Activated CD4-positive, alpha-beta T cell treated with anti-CD3 and anti-CD28 coated beads for 24 hours (primary cell): ENCODE measurements at places on chromosomes 6 and 20.

DNA sequence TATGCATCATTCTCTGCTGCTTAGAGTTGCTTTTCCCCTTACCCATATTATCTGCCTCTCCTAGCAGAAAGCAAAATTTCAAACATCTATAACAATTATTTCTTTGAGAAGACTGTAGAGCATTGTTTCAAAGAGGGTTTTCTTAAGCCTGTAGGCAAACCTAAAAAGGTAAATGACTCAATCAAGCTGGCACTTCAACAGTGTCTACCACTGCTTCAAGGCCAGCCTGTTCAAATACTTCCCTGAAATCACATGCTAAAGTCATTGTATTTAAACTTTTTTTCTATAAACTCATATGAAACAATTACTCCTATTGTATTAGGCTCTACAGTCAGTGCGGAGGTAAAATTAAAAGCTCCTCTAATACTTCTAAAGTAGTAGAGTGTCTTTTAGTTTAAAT, 87.1 kb downstream of the OGFRL1 start:
- DNase-seq: no peak

DNA sequence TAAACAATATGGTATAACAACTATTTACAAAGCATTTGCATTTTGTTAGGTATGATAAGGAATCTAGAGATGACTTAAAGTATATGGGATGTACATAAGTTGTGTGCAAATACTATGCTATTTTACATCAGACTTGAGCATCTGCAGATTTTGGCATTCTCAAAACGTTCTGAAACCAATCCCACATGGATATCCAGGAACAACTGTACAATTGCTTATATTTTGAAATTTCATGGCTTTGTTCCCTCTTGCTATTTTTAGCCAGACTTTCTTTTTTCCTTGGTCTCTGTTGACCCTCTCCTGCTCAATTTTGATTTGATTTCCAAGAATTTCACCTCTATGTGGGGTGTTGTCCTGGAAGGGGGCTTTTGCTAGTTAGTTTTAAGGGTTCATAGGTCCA, 32.9 kb upstream of the UST start:
- no peak for DNase-seq

- DNase-seq: no peak
These were observed 258.4 kb upstream of the MARCKS start for GRCh38 chr6:113598786-113599185.

GRCh38 chr20:59568509-59569024, 35.8 kb upstream of the PHACTR3 start:
- DNase-seq: no peak

GRCh38 chr6:1781152-1781816, 171.6 kb downstream of the FOXC1 start:
- DNase-seq: no peak

- no peak for DNase-seq
These were observed 27.1 kb downstream of the PARD6B start for GRCh38 chr20:50758469-50758868.

DNA sequence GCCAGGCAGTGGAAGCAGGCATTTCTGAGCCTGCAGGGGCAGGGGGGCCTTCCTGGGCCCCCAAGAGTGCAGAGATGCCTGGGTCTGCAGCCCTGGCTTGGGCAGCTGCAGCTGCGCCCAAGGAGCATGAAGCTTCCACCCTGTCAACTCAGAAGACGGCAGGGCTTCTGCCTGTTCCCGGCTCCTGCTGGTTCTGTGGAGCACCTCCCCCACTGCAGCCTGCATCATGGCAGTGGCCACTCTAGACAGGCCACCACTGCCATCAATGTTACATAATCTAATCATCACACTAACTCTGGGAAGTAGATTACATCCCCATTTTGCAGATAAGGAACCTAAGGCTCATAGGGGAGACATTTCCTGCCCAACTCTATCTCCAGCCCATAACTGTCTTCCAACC, 21.1 kb upstream of the TOP1 start:
- no peak for DNase-seq

DNA sequence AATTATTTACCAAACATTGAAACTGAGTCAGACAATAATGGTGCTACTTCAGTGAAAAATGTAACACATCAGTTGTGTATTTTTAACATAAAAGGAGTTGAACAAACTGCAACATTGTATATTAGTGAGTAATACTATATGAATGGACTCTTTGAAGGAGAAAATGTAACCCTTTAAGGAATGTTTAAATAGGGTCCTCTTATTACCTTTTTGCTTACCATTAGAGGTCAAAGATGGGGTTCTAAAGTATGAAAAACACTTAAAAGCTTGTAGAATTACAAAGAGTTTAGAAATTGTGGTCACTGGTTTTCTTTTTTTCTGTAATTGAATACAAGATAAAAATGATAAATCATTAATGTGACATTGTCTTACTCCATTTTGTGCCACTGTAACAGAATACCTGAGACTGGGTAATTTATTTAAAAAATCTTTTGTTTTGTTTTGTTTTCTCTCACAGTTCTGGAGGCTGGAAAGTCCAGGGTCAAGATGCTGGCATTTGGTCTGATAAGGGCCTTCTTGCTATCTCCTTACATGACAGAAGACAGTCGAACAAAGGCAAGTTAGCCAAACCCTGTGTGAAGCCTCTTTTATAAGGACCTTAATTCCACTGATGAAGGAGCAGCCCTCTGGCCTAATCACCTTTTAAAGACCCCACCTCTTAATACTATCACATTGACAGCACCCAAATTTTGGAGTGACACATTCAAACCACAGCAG, 43.2 kb downstream of the SESN1 start:
- no peak for DNase-seq

- DNase-seq: peak; percentile 23
These were observed 94.8 kb upstream of the CNKSR3 start for GRCh38 chr6:154605178-154605881.

- DNase-seq: no peak
These were observed 184.9 kb downstream of the GPX5 start for GRCh38 chr6:28710466-28711191.

GRCh38 chr6:33839399-33840047, 35.7 kb upstream of the MLN start:
- DNase-seq: no peak

DNA sequence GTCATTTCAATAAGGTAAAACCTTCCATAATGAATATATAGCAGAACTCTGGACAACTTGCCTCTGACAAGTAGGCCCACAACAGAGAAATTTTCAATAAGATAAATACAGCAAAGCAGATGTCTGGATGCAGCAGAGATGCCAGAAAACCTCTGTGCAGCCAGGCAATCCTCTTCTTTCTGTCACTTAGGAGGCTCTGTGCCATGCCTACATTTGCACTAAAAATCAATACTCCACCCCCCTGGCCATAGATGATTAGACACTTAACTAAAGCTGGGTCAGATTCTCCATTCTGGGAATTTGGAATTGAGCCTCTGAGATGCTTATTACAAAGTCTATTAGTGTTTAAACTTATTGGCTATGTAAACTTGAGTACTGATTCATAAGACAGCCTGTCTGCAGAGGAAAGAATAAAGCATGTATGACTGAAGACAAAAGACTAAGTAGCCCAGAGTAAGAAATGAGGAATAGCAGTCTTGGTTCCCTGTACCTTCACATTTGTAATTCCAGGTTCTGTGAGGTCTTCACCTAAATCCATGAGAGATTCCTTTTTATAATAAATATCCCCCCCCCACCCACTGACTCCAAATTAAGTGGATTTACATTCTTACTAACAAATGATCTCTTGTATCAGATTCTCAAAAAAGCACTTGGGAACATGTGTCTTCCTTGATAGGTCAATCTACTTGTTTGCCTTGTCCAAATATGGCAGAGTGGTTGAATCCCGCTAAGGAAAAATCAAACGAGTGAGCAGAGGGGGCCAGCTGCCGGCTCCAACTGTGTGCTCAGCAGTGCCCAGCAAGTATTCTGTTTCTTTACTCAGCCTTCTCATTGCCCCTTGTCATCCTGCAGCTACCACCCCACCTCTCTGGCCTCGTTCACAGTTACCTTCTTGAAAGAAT, 20.4 kb downstream of the MAN1A1 start:
- no peak for DNase-seq

DNA sequence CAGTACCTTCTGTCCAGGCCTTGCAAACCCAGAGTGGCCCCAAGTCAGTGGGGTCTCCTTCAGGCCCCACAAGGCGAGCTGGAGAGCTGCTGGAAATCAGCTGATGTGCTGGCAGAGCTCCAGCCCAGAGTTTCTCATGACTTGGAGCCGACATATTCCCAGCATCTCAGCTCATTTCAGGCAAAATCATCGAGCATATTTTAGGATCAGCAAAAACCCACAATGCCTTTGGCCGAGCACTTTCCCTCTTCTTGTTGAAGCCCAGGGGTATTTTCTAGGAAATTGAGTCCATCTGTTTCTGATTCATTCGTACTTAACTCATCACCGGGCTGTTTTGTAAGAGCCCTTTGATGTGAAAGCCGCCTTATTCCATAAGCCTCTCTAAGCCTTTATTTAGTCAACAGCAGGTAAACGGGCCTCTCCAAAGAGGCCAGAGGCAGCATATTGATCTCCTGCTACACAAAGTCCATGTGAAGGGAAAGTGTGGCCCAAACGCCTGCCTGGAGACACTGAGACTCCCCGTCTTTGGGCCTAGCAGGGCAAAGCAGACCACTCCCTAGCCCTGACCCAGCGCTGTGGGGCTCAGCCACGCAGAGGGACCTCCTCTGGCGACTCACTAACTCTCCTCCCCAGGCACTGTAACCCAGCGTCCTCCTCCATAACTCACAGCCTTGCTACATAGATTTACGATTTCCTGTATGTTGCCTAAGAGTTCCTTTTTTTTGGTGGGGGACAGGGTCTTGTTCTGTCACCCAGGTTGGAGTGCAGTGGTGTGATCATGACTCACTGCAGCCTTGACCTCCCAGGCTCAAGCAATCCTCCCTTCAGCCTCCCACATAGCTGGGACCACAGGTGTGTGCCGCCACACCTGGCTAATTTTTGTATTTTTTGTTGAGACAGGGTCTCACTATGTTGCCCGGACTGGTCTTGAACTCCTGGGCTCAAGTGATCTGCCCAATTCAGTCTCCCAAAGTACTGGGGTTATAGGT, 12.1 kb upstream of the C20orf203 start:
- no peak for DNase-seq

- DNase-seq: no peak
These were observed 7.5 kb downstream of the SNAI1 start for GRCh38 chr20:49990271-49990720.

DNA sequence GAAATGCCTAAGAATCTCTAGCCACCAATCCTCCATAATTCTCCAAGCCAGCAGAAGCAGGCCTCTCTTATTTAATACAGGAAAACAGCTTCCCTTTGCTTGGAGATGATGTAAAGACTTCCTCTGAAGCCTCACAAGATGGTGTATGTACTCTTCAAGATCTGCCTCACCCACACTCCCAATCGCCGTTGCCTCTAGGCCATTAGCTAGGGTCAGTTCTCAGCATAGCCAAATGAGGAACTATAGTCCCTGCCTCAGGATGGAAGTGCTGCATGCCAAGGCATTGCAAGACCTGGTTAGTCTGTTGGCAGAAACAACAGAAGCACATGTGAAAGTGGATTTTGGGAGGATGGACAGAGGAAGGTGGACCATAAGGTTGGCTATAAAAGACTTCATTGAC, 139.1 kb downstream of the SCML4 start:
- DNase-seq: no peak

- DNase-seq: no peak
These were observed 229.2 kb upstream of the ZFP64 start for GRCh38 chr20:52420805-52421204.

GRCh38 chr6:36771145-36771544, 68.1 kb downstream of the CPNE5 start:
- DNase-seq: no peak

- DNase-seq: no peak
These were observed 4.2 kb upstream of the VARS1 start for GRCh38 chr6:31799781-31800180.

GRCh38 chr6:34317882-34318498, 69.2 kb upstream of the SMIM29 start:
- no peak for DNase-seq

DNA sequence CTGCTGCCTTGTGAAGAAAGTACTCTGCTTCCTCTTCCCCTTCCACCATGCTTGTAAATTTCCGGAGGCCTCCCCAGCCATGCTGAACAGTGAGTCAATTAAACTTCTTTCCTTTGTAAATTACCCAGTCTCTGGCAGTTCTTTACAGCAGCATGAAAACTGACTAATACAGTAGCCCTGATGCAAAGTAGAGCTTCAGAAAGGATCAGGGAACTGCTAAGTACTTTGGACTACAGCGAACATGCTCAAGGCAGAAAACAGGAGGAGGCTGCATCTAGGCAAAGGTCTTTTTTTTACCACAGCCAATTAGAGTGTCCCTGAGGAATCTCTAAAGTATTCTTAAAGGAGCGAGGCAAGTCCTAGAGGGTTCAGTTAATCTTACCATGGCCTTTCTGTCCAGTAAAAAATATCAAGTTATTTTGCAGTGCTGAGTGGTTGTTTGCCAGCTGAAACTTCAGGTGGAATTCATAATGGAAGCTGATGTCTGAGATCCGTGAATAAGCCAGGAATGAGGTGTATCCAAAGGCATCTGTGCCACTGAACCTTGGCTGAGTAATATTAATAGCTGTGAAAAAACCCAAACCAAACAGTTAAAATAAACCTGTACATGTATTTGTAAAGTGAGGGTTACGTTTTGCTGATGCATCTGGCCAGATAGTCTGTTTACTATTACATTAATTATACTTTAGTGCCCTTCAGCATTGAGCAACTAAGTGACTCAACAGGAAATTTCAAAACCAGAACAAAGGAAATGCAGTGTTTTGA, 170.4 kb downstream of the PHF3 start:
- no peak for DNase-seq

DNA sequence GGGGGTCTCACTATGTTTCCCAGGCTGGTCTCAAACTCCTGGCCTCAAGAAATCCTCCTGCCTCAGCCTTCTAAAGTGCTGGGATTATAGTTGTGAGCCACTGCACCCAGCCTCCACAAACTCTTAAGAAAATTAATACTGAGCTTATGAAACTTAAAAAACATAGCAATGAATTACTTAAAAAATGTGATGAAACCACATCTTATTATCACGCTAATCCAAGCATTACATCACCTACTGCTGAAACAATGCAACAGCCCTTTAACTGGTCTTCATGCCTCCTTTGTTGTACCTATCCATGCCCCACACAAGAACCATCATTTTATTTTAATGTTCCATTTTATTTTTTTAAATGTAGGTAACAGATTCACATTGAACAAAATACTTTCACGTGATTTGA, 24.9 kb downstream of the SESN1 start:
- no peak for DNase-seq

GRCh38 chr6:168939041-168939440, 314.6 kb downstream of the THBS2 start:
- no peak for DNase-seq

GRCh38 chr6:47434372-47435253, 43.0 kb upstream of the CD2AP start:
- no peak for DNase-seq

GRCh38 chr20:23142162-23143050, 56.3 kb upstream of the CD93 start:
- no peak for DNase-seq

GRCh38 chr6:44569131-44569530, 181.6 kb downstream of the CDC5L start:
- no peak for DNase-seq
